NCI-H1417 treated with DMSO at 0.1 percent for 48 hours (cell line): ENCODE measurements at places on chromosomes 7 and 10.

- DNase-seq: no peak
Measured at GRCh38 chr7:124460555-124460954, 305.0 kb downstream of the GPR37 start.

DNA sequence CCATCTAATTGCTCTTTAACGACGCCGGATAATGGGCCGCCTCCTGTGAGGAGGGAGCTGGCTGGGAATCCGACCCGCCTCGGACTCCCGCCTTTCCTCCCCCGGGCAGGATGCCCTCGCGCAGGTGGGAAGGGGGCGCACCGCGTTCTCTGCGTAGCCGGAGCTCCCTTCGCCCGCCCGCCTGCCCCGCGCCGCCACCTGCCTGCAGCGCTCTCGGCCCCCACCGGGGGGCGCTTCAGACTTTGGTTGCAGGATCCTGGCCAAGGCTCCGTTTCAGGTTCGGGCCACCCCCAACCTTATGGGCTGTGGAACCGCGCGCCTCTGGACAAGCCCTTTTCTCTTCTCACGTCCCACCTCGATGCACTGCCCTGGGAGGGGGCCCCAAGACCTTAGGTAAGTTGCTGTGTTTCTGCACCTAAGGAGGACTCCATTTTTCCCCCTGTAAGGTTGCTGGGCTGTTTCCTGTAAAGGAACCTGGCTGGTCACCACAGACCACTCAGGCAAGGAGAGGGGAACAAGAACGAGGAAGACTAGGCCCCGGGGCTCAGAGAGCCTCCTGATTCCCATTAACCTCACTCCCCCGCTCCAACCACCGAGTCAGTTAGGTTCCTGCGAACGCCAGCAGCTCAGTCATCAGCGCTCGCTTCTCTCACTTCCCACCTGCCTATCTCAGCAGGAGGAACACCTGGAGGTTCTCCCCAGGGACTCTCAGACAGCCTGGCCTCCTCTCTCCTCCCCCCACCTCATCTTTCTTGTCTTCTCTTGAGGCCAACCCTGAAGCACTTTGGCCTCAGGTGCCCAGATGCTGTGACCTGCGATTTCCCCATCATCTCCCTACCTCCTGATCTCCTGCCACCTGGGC lies 11.3 kb upstream of the KAZALD1 start:
- no peak for DNase-seq

- no peak for DNase-seq
Measured at GRCh38 chr10:125249948-125250347, 89.6 kb upstream of the CTBP2 start.

- DNase-seq: no peak
Measured at GRCh38 chr7:15515252-15515651, 46.6 kb downstream of the AGMO start.

- DNase-seq: no peak
Measured at GRCh38 chr7:150370612-150371071, 2.0 kb downstream of the REPIN1 start.

DNA sequence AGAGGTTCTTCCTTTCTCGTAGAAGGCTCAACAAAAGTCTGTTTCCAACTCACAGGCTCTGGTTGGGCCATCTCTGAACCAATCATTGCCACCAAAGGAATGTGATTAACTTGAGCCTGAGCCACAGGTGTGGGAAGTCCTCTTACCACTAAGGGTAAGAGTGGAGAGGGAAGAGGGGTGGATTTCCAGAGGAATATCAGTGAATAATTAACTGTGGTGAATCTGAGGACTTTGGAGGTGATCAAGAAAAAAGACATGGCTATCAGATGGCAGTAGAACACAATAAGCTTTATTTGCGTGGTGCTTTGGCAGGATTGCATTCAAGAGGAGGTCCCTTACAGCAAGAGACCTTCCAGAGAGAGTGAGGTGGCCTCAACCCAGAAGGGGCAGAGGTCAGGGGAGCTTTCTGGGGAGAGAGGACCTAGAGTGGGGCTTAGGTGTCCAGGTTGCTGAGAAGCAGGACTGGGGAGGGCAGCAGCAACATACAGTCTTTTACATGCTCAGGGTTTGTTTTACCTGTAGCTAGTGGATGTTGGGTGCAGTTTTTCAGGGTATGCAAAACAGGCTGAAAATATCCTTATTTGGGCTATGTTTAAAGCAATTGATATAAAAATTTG lies 61.4 kb downstream of the BBS9 start:
- no peak for DNase-seq

DNA sequence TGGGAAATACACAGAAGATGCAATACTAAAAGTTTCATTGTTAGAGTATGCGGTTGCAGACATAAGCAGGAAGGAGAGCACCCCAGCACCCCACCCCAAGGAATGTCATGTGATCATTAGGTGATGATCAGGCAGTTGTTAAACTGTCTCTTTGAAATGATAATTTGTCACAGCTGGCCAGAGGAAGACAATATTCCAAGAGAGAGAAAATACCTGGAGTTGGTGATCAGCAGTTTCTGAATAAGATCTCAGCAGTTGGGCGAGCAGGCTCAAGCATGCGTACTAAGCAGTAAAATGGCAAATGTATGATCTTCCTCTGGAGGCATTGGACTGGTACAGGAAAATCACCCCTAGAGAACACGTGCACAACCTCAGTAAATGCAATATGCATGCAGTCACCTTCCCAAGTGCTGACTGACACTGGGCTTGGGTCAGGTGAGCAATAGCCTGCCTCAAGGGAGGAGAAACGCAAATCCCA lies 250.1 kb upstream of the MBL2 start:
- DNase-seq: no peak

DNA sequence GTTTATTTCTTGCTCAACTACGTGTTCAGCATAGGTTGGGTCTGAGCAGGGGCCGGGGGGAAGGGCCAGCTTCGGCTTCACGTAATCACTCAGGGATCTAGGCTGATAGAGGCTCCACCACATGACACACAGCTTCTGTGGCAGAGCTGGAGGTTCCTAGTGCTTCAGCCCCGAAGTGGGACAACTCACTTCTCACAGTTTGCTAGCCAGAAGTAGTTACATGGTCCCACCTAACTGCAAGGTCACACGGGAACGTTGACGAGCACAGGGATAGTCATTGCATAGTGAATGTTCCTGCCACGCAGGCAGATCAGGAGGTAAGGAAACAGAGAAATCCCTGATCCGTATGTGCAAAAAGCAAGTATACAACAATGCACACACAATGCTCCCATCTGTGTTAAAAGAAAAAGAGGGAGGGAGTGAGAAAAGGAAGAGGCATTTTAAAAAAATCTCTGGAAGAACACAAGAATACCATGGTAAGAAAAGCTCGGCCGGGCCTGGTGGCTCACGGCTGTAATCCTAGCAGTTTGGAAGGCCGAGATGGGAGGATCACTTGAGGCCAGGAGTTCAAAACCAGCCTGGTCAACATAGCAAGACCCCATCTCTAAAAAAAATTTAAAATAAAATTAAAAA lies 16.9 kb downstream of the SMURF1 start:
- DNase-seq: no peak

GRCh38 chr10:63375458-63375857 lies 90.3 kb downstream of the JMJD1C start:
- no peak for DNase-seq

DNA sequence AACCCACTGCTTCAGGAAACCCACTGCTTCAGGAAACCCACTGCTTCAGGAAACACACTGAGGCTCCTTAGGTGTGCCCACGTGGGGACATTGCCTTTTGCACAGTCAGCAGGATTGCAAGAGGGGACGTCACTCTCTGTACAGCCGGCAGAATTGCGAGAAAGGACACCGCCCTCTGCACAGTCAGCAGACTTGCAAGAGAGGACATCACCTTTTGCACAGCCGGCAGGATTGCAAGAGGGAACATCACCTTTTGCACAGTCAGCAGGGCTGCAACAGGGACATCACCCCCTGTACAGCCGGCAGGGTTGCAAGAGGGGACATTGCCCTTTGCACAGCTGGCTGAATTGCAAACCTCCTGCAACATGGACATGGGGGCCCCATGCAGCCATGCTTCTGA lies 407.6 kb downstream of the GLRX3 start:
- no peak for DNase-seq

DNA sequence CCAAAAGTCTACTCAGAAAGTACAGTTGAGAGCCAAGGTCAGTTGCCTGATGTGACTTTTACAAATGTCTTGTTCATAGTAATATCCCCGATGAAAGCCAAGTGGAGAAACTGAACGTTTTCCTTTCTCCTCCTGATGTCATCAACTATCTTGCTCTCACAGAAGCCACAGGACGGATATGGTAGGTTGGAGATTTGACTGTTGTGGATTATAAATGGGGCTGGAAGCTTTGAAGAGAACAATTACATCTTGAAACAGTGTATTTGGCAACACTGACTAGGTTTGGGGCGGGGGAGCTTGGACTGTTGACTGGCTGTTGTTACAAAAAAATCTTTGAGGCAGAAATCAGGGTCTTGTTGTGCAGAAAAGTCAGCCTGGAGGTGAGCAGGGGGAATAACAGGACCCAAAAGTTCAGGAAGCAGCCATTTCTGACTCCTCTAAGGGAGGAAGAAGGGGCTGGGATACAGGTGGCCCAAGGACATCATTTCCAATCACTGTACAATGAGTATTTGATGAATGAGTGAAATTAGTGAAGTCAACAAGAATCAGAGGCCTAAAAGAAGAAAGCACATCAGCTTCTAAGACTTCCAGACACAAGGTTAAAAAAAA lies 24.3 kb downstream of the PLEKHS1 start:
- DNase-seq: no peak

GRCh38 chr10:73167458-73167782 lies 388 bp downstream of the ECD start:
- DNase-seq: no peak

GRCh38 chr10:60362461-60362860 lies 27.2 kb downstream of the ANK3 start:
- no peak for DNase-seq

- no peak for DNase-seq
Measured at GRCh38 chr7:154610903-154611302, 392.0 kb downstream of the PAXIP1 start.

DNA sequence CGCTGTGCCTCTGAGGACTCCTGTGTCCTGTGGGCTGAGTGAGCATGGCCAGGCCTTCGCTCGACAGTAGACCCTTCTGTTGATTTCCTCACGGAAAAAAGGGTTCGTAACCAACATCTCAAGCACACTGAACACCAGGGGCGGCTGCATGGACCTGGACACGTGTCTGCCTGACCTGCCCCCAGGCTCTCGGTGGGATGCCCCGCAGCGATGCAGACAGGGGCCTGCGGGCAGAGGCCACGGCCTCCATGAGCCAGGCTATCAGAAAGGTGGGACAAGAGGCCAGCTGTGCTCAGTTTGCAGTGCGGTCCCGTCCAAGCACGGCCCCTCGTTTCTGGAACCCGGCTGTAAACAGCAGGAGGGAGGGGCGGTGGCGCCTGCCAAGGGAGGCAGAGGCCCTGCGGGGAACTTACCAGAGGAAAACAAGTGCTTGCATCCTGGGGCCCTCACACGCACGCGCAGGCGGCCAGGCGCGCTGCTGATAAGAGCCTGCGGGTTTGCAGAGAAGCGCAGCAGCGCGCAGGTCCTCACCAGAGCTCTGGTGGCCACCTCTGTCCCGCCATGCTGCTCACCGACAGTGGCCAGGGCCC lies 10.6 kb downstream of the GPR146 start:
- no peak for DNase-seq

DNA sequence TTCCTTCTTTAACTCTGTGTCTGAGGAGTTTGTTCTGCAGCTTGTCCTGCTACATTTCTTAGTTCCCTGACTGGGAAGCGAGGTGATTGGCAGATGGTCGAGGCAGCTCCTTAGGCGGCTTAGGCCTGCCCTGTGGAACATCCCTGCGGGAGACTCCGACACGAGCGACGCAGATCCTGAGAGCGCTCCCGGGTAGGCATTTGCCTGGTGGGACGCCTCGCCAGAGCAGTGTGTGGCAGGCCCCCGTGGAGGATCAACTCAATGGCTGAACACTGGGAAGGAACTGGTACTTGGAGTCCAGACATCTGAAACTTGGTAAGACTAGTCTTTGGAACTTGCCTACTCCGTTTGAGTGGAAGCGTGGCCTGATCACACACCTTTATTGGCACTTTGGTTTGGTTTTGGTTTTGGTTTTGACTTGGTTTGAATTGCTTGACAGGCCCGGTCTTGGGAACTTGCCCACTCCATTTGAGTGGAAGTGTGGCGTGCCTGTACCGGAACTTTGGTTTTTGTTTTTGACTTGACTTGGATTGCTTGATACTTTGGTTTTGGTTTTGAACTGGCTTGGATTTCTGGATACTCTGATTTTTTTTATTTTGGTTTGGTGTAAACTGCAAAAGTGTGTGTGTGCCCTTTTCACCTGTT lies 42.6 kb downstream of the MAP3K8 start:
- no peak for DNase-seq

- DNase-seq: no peak
Measured at GRCh38 chr7:79217468-79217867, 236.0 kb downstream of the MAGI2 start.

DNA sequence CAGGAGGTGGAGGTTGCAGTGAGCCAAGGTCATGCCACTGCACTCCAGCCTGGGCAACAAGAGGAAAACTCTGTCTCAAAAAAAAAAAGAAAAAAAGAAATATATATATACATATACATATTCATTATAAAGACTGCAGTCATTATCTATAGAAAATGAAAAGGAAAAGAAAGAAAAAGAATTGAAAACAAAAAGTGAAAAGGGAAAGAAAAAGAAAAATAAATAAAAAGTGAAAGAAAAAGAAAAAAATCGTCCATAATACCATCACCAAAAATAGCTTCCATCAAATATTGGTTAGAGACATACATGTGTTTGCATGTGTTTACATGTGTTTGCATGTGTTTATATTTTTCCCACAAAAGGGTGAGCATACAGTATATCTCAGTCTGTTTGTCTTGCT lies 105.5 kb upstream of the PARD3 start:
- DNase-seq: no peak

DNA sequence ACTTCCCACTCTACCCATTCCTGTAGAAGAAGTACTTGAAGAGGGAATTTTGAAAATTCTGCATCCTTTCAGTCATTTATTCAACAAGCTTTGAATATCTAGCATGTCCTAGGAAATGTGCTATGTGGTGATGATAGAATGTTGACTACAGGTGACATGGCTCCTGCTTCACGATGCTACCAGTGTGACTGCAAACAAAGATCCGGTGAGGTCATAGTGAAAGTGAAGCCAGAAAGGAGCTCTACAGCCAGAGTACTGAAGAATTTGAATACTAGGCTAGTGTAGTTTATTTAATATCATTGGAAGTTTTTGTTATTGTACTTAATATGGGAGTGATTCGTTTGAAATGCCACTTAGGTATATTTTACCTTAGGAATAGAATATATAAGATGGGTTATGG lies 348.1 kb downstream of the TFEC start:
- DNase-seq: no peak
